Activated naive CD8-positive, alpha-beta T cell treated with anti-CD3 and anti-CD28 coated beads, Interleukin-2, amount 10 ng/mL, durations not matched to agents 7 days and 5 days (primary cell): ENCODE measurements at places on chromosomes 16 and 17. TPM values are rescaled to one million over a fixed set of nuclear protein-coding genes. Genes with fewer than 3 reads are reported as not detected.

DNA sequence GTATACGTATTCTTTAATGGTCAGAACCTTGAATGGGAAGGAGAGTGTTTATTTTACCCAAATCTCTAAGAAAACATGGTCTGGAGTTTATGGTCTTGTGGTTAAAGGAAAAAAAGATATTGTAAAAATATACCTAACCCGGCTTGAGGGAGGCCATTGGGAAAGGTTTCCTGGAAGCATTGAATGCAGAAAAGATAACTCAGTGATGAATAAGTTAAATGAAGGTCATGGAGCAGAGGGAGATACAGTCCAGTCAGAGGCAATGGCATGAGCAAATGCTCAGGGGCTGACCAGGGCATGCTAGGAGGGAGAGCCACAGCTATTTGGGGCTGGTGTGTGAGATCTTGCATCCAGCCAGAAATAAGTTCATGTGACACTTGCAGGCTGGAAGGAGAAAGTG, 430.4 kb upstream of the CDH5 start:
- DNase-seq: no peak
- no peak overlapping the region for H3K27ac ChIP-seq
- no peaks in the 10 kb centered on the region for H3K4me1 ChIP-seq
- H3K27me3 ChIP-seq: peaks cover 2% of the 10 kb centered on the region

DNA sequence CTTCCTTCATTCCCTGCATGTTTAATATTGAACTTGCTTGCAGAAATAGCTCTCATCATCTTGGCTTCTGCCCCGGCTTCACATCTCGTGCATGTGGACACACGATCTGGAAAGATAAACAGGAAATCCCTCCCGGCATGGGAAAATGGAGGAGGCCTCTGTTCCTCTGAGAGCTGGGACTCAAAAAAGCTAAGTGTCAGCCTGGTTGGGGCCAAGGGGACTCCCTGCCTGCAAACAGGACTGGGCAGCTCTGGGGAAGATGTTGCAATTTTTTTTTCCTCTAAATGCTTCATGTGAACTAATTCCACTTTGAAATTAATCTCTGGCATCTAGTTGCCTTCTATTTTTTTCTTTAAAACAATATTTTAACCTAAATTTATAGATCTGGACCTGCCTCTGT, 24.8 kb downstream of the ITPRIPL2 start:
- H3K4me3 ChIP-seq: no peak overlapping the region
- H3K27me3 ChIP-seq: peaks cover 11% of the 10 kb centered on the region
- H3K27ac ChIP-seq: no peak overlapping the region
- no peaks in the 10 kb centered on the region for H3K36me3 ChIP-seq
- no peaks in the 10 kb centered on the region for H3K4me1 ChIP-seq

DNA sequence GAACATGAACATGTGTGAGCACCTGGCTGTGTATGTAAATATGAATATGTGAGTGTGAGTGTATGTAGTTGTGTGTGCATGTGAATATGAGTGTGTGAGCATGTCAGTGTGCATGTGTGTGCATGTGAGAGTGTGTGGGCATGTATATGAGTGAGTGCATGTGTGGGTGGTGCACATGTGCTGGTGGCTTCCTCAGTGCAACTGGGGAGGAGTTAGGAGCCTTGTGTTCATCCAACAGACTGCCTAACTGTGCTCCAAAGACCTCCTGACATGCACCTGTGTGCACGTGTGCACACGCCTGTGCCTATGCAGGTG, 1.4 kb downstream of the TMEM235 start:
- H3K36me3 ChIP-seq: no peaks in the 10 kb centered on the region
- no peak for DNase-seq
- peaks cover 3% of the 10 kb centered on the region for H3K4me1 ChIP-seq
- peak overlapping the region; percentile 1 for H3K4me3 ChIP-seq
- H3K27ac ChIP-seq: no peak overlapping the region
- H3K27me3 ChIP-seq: peaks cover 50% of the 10 kb centered on the region

- no peak overlapping the region for H3K27ac ChIP-seq
- H3K27me3 ChIP-seq: no peaks in the 10 kb centered on the region
- no peak overlapping the region for H3K4me3 ChIP-seq
- DNase-seq: no peak
Observed at GRCh38 chr17:73625991-73626673, 18.1 kb downstream of the SDK2 start.

DNA sequence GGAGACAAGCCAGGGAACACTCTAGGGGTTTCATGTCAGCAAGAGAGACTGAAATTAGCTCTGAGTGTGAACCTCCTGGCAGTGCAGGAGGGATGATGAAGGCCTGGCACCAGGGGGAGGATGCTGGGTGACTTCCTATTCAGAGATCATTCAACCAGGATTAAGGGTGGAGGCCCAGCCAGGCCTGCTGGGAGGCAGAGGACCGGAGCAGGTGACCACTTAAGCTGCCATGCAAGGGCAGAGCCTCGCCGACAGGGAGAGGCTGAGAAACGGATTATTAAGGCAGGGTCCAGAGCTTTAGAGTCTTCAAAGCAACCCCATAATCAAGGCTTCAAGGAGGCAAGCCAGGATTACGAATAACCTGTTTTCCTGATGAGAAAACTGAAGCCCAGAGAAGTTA, 10.6 kb upstream of the SRCIN1 start:
- no peaks in the 10 kb centered on the region for H3K4me1 ChIP-seq
- H3K36me3 ChIP-seq: no peaks in the 10 kb centered on the region
- peaks cover 30% of the 10 kb centered on the region for H3K27me3 ChIP-seq
- no peak overlapping the region for H3K27ac ChIP-seq
- no peak overlapping the region for H3K4me3 ChIP-seq

DNA sequence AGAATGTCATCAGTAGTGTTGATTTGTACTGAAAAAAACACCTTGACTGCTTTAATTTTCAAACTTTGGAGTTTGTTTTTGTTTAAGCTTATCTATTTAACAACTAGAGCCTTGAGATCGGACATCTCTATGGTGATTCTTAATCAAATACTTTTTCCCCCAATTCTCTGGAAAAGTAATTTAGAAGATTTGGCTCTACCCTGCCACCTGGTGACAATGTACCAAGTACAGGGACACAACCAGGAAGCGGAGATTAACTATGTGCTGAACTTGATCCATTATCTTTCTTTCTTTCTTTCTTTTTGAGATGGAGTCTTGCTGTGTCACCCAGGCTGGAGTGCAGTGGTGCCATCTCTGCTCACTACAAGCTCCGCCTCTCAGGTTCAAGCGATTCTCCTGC, 30.8 kb downstream of the USP43 start:
- no peaks in the 10 kb centered on the region for H3K4me1 ChIP-seq
- no peak overlapping the region for H3K4me3 ChIP-seq
- no peak for DNase-seq
- H3K27ac ChIP-seq: no peak overlapping the region
- no peaks in the 10 kb centered on the region for H3K36me3 ChIP-seq
- H3K27me3 ChIP-seq: no peaks in the 10 kb centered on the region

WFDC1 gene
- total RNA-seq: not detected
